H9 (cell line): ENCODE measurements at places on chromosomes 2 and 18. TPM values are rescaled to one million over a fixed set of nuclear protein-coding genes. Genes with fewer than 3 reads are reported as not detected.

Gene FOXD4L1
- total RNA-seq, result 0.09 TPM in 1 of 2 replicates, not detected in the other

GRCh38 chr18:13616525-13617035, 109.8 kb downstream of the FAM210A start:
- DNase-seq, result no peak

- DNase-seq, result no peak
Observed at GRCh38 chr2:16482460-16482859, 183.2 kb downstream of the CYRIA start.

DNA sequence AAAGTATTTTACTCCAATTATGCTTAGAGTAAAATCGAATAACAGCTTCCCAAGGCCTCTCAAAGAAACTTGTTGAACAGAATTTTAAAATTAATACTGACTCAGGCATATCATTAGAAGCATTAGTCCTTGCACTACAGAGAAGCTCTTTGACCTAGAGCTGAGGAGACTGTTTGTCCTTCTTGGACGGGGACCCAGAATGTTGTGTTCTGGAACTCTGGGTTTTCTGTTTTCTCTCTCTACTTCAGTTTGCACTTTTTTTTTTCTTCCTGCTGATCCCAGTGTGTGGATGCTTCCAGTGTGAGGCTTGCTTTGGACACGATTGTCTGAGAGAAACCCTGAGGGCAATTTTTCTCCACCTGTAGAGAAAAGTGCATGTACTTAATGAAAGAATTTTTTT, 847.6 kb downstream of the SOCS6 start:
- DNase-seq, result no peak

DNA sequence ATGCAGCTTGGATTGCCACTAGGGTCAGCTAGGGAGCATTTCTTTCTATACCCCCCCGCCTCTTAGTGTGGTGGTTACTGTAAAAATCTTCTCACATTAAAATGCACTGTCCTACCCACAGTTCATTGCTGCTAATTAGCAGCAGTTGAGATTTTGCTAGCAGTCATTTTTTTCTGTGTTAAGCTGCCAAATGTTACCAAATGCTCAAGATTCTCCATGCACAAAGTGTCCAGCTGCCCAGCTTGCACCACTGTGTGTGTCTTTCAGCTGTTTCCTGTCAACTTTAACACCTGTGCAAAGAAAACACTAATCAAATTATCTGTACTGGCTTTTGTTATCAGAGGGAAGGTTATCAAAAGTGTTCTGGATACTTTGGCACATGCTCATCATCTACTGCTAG, 679.3 kb downstream of the NR4A2 start:
- DNase-seq, result no peak

DNA sequence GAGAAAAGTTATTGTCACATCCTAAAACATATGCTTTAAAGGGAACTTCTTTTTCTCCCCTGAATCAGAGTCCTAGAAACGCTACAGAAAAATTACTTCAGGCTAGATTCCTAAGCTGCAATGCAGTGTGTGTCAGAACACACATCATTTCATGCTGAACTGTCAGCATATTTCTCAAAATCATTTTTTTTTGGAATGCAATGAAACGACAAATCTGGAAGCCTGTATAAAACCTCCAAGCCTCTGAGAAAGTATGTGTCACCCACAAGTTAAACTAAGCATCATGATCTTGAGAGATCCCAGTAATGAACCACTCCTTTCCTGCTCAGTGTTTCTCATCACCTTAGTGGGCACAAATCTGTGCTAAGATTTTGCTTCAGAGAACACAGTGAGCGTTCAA, 276.2 kb downstream of the ZNF521 start:
- no peak for DNase-seq

Gene KIF1A
- total RNA-seq, result 188 and 204 TPM in 2 replicates

- no peak for DNase-seq
Observed at GRCh38 chr2:143148011-143148410, 18.8 kb downstream of the ARHGAP15 start.

Gene MAP4K3
- 34.6 and 37.9 TPM in 2 replicates for total RNA-seq

Gene BOLL
- not detected in 2 replicates for total RNA-seq

Gene ERMN
- total RNA-seq, result 0.29 and 0.48 TPM in 2 replicates

Gene XIRP2
- total RNA-seq, result 0.07 TPM in 1 of 2 replicates, not detected in the other

- no peak for DNase-seq
Observed at GRCh38 chr2:108701806-108702205, 17.5 kb upstream of the RANBP2 start.
